ENCODE measurements at places on chromosomes 1 and 21. TPM values are rescaled to one million over a fixed set of nuclear protein-coding genes. Genes with fewer than 3 reads are reported as not detected.

GRCh38 chr1:175618559-175618958 is 124.8 kb downstream of the TNR start:
- no peaks in the 10 kb centered on the region for H3K36me3 ChIP-seq
- no peak for DNase-seq
- no peak overlapping the region for H3K27ac ChIP-seq
- no peak overlapping the region for H3K4me3 ChIP-seq
- no peaks in the 10 kb centered on the region for H3K27me3 ChIP-seq
- H3K4me1 ChIP-seq: peaks cover 3% of the 10 kb centered on the region

GRCh38 chr1:170663404-170664092 is 383 bp upstream of the PRRX1 start:
- DNase-seq: no peak
- H3K27ac ChIP-seq: no peak overlapping the region
- H3K27me3 ChIP-seq: peaks cover 100% of the 10 kb centered on the region
- H3K4me3 ChIP-seq: peak overlapping the region; percentile 75
- no peaks in the 10 kb centered on the region for H3K36me3 ChIP-seq

- no peak overlapping the region for H3K27ac ChIP-seq
- peaks cover 15% of the 10 kb centered on the region for H3K4me1 ChIP-seq
- H3K27me3 ChIP-seq: no peaks in the 10 kb centered on the region
- DNase-seq: no peak
Observed at GRCh38 chr1:48203287-48203900, 19.1 kb upstream of the SLC5A9 start.

DNA sequence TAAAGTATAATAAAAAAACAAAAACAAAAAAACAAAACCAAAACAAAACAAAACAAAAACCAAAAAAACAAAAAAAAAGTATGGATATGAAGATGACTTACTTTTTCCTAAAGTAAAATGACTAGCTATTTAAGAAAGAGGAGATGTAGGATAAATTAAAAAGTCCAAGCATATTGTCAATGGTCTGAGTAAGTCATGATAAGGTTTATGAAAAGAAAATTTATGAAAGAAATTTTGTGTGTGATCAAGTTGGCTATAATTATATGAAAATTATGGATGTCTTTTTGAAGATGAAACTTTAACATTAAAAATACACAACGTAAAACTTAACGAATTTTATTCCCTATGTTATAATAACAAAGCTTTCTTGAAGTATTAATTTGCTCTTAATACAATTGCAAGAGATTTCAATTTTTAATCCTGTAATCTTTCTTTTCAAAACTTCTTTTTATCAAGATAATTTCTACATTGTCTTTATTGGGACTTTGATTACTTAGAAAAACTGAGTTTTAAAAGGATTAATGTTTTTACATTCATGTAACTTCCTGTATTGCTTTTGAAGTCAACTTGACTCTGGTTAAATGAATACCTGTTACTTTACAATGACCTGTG is 200.9 kb upstream of the IVNS1ABP start:
- no peak overlapping the region for H3K27ac ChIP-seq
- H3K36me3 ChIP-seq: peaks cover 65% of the 10 kb centered on the region
- peaks cover 5% of the 10 kb centered on the region for H3K27me3 ChIP-seq
- DNase-seq: no peak

DNA sequence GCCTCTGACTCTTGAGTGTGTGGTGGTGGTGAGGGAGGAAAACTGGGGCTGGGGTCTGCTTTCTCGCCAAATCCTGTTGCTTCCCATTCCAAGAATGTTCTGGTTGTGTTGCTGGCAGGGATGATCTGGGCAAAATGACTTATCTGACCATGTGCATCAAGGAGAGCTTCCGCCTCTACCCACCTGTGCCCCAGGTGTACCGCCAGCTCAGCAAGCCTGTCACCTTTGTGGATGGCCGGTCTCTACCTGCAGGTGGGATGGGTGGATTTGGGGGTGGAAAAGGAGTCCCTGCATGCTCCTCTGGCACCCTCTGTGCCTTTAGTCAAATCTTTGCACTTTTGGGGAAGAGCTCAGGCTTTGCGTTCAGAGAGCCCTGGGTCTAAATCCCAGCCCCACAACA is 18.1 kb downstream of the CYP4B1 start:
- H3K4me1 ChIP-seq: no peaks in the 10 kb centered on the region
- no peaks in the 10 kb centered on the region for H3K27me3 ChIP-seq
- DNase-seq: no peak

DNA sequence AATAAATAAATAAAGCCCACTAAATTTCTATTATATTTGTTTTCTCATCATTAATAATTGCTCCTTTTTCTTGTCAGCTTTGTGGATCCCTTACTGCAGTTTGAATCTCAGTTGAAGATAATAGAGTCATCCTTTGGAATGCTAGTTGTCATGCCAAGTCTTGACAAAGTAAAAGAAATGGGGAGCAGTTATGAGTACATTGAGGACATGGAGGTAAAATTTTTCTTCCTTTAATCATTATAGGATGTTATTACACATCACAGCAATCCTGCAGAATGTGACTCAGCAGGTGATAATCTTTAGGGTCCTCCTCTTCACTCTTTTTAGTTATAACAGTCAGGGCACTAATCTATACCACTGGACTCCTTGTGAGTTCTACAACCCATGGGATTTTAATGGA is 24.1 kb downstream of the MROH9 start:
- H3K27me3 ChIP-seq: no peaks in the 10 kb centered on the region
- H3K27ac ChIP-seq: no peak overlapping the region
- H3K36me3 ChIP-seq: no peaks in the 10 kb centered on the region
- no peak overlapping the region for H3K4me3 ChIP-seq
- no peaks in the 10 kb centered on the region for H3K4me1 ChIP-seq

- H3K27ac ChIP-seq: no peak overlapping the region
- no peaks in the 10 kb centered on the region for H3K4me1 ChIP-seq
- H3K36me3 ChIP-seq: peaks cover 31% of the 10 kb centered on the region
- no peaks in the 10 kb centered on the region for H3K27me3 ChIP-seq
- DNase-seq: no peak
Observed at GRCh38 chr1:94434365-94435045, 16.3 kb downstream of the ABCD3 start.

GRCh38 chr1:27489501-27489972 is 430 bp downstream of the WASF2 start:
- DNase-seq: peak; percentile 18
- H3K4me3 ChIP-seq: peak overlapping the region; percentile 94
- H3K4me1 ChIP-seq: peaks cover 27% of the 10 kb centered on the region
- peak overlapping the region; percentile 80 for H3K27ac ChIP-seq
- H3K27me3 ChIP-seq: no peaks in the 10 kb centered on the region

DNA sequence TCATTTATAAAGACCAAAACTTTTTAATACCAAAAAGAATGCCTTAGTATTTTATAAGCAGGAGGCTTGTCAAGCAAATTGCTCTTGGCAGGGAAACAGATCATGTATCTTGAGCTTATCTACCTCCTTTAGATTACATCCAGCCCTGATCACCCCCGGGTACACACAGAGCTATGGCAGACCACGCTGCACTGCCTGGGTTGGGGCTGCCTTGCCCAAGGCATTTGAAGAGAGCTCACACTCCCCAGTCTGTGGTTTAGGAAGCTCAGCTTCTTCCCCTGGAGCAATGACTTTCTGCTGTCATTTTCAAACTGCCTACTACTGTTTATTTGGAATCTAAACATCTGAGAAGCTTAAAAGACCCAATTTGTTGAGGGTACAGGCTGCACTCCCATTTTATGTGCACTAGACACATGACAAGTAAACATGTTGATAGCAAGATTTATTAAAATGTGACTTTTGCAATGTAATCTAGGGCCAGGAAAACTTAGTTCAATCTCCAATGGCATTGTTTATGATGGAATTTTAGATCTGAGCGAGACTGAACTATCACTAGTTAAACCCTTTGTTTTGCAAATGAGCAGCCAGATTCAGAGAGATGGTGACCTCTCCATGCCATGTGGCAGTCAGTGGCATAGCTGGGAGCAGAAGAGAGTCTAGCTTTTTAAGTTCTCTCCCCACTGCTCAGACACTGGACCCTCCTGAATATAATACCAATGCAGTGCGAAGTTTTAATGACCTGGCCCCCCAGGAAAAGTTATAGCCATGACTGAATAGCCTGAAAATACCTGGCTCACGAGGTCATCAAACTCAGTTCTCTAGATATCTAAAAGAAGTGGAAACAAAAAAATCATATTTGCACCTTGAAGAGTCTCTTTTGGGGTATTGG is 214.9 kb downstream of the HLX start:
- H3K4me1 ChIP-seq: peaks cover 8% of the 10 kb centered on the region
- no peaks in the 10 kb centered on the region for H3K36me3 ChIP-seq
- H3K27me3 ChIP-seq: no peaks in the 10 kb centered on the region
- H3K27ac ChIP-seq: no peak overlapping the region
- H3K4me3 ChIP-seq: no peak overlapping the region
- no peak for DNase-seq

GRCh38 chr1:245583081-245583480 is 428.3 kb downstream of the KIF26B start:
- no peaks in the 10 kb centered on the region for H3K36me3 ChIP-seq
- H3K4me3 ChIP-seq: no peak overlapping the region
- no peaks in the 10 kb centered on the region for H3K27me3 ChIP-seq
- no peak overlapping the region for H3K27ac ChIP-seq
- DNase-seq: no peak

DNA sequence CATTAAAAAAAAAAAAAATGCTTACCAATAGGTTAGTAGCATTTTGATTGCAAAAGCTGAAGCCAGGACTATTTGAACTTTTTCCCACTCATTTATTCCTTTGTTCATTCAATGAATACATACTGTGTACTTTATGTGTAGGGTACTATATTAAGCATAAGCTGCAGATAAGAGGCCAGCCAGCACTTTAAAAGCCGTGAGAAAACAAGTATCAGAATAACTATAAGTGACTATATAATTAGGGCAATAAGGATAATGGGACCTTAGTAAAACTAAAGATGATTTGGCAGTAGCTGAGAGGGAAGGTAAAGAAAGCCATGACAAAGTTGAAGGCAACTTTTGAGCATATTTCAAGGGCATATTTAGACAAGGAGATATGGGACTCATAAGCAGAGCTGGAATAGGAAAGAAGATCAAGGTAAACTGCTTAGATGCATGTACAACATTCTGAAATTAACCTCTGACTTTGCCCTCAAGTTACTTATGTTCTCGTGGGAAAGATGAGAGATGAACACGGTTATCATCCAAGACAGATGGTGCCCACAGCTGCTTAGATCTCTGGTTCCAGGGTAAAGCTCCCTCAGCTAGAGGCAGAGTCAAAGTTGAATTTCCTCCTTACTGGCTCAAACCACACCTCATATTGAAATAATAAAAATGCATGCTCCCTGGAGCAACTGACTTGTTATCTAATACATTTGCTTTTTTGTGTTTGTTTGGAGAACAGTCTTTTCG is 44.0 kb upstream of the FMO2 start:
- peaks cover 33% of the 10 kb centered on the region for H3K4me1 ChIP-seq
- no peak for DNase-seq
- no peaks in the 10 kb centered on the region for H3K36me3 ChIP-seq

GRCh38 chr1:152546704-152547103 is 19.9 kb downstream of the LCE3E start:
- DNase-seq: no peak
- peaks cover 5% of the 10 kb centered on the region for H3K27me3 ChIP-seq
- H3K4me3 ChIP-seq: no peak overlapping the region
- no peaks in the 10 kb centered on the region for H3K4me1 ChIP-seq
- no peak overlapping the region for H3K27ac ChIP-seq

GRCh38 chr1:37867784-37868183 is 8.4 kb upstream of the MTF1 start:
- H3K4me3 ChIP-seq: no peak overlapping the region
- peak; percentile 35 for DNase-seq
- no peaks in the 10 kb centered on the region for H3K4me1 ChIP-seq
- no peak overlapping the region for H3K27ac ChIP-seq
- H3K36me3 ChIP-seq: peaks cover 24% of the 10 kb centered on the region

GRCh38 chr1:112665857-112666256 is 8.6 kb upstream of the MOV10 start:
- no peak overlapping the region for H3K4me3 ChIP-seq
- peaks cover 15% of the 10 kb centered on the region for H3K4me1 ChIP-seq
- no peaks in the 10 kb centered on the region for H3K27me3 ChIP-seq

- peaks cover 10% of the 10 kb centered on the region for H3K4me1 ChIP-seq
- H3K36me3 ChIP-seq: no peaks in the 10 kb centered on the region
- DNase-seq: peak; percentile 92
Observed at GRCh38 chr1:156445789-156446263, 54.7 kb downstream of the MEF2D start.

DNA sequence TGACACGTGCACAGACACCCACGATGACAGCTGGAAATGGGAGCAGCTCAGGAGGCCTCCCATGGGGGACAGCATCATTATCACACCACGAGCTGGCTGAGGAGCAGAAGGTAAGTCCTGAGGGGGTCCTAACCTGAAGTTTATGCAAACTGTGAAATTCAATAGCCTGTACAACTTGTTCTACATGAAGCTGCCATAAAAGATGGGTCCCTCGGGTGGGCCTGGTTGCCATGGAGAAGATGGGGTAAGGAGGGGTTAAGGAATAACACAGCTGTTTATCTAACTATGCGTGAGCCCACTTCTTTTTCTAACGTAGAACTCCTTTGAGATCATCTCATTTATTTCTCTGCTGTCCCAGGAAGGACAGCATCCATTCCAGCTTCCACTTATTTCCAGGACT is 163.4 kb upstream of the CD34 start:
- no peak overlapping the region for H3K4me3 ChIP-seq
- H3K27me3 ChIP-seq: no peaks in the 10 kb centered on the region
- H3K27ac ChIP-seq: no peak overlapping the region
- DNase-seq: no peak
- H3K4me1 ChIP-seq: peaks cover 17% of the 10 kb centered on the region
- peaks cover 3% of the 10 kb centered on the region for H3K36me3 ChIP-seq

GRCh38 chr21:35617491-35617890 is 442.8 kb downstream of the SETD4 start:
- no peaks in the 10 kb centered on the region for H3K36me3 ChIP-seq
- H3K4me3 ChIP-seq: no peak overlapping the region
- no peaks in the 10 kb centered on the region for H3K27me3 ChIP-seq
- no peak for DNase-seq
- H3K27ac ChIP-seq: no peak overlapping the region
- peaks cover 15% of the 10 kb centered on the region for H3K4me1 ChIP-seq

DNA sequence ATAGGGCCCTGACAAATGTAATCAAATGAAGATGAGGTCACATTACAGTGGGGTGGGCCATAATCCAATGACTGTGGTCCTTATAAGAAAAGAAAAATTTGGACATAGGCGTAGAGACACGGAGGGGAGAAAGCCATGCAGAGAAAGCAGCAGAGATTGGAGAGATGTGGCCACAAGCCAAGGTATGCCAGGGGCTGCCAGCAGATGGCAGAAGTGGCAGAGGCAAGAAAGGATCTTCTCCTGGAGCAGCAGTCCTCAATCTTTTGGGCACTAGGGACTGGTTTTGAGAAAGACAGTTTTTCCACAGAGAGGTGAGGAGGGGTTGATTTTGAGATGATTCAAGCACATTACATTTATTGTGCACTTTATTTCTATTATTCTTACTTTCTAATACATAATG is 355.1 kb downstream of the NPHP4 start:
- no peak overlapping the region for H3K27ac ChIP-seq
- peaks cover 7% of the 10 kb centered on the region for H3K27me3 ChIP-seq
- H3K36me3 ChIP-seq: peaks cover 37% of the 10 kb centered on the region
- H3K4me3 ChIP-seq: no peak overlapping the region

COL18A1 gene
- total RNA-seq: 241 TPM

CD1B gene
- not detected for total RNA-seq

PRDM15 gene
- total RNA-seq: 12.2 TPM

SPRR2B gene
- not detected for total RNA-seq
